ENCODE measurements at places on chromosomes 2 and 18.

DNA sequence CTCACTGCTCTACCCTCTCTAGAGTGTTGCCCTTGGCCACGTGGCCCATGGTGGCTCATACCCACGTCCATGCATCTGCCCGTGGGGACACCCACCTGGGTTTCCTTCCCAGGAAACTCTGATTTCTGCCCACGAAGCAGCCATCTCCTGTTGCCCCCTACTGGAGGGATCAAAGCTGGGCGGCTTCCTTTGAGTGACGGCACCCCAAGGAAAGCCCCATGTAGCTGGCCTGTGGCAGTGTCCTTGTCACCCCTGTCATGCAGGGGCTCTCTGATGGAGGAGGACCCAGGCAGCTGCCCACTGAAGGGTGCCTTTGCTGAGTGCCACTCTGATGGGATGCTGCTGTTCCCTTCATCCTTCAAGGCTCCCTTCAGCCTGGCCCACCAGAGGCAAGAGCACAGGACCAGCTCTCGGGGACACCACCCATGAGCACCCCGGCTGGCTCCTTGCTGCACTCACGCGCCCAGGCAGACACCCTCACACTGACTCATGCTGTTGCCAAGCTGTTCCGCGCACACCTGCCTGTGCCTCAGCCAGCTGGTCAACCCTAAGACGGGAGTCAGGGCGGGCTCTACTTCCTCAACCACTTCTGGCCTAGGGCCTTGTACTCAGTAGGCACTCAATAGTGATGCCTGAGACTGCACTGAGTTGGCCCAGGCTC lies 101.1 kb downstream of the CTIF start:
- no peak for DNase-seq

DNA sequence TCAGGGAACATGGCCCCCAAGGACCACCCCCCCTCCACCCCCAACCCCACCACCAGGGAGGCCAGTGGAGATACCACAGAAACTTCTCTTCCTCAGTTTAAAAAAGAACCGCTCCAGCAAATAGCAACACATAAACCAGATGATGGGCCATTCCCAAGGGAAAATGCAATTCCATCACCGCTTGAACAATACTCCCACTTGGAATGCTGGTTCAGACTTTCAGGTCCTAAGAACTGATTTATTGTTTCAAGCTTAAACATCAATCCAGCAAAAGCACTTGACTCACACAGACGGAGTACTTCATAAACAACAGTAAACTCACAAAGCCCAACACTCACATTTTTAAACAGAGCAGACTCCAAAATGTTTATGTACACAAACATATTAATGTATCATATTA lies 6.9 kb downstream of the HDAC4 start:
- no peak for DNase-seq

DNA sequence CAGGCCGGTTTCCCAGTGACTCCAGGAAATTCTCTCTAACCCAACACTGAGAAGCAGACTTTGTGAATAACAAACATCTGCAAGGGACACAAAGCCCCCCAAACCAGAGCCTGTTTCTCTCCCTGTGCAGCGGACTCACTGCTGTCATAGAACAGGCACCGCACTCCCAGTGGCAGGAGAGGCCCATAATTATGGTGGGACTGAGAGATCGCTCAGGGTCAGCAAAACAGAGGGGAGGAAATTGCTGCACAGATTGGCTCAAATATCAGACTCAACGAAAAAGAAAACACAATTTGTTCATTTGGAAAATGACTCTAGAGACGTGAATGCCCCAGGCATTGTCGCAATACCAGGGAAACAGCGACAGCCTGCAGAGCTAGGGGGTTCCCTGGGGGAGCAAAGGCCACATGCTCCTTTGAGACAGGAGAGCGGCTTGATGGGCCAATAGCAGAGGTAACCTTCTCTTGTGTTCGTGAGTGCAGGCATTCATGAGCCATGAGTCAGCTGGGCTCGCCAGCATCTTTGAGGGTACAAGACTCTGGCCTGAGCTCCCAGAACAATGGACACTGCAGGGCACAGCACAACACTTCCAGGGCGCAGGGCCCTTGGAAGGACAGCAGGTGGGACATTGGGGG lies 143.3 kb upstream of the KLHL29 start:
- DNase-seq = no peak

- DNase-seq = no peak
These were observed 7.5 kb upstream of the RNF144A start for GRCh38 chr2:6909431-6910385.

GRCh38 chr2:181857483-181857882 lies 34.0 kb upstream of the ITPRID2 start:
- DNase-seq = no peak

- DNase-seq = no peak
These were observed 73.2 kb upstream of the MYL1 start for GRCh38 chr2:210388148-210388547.

DNA sequence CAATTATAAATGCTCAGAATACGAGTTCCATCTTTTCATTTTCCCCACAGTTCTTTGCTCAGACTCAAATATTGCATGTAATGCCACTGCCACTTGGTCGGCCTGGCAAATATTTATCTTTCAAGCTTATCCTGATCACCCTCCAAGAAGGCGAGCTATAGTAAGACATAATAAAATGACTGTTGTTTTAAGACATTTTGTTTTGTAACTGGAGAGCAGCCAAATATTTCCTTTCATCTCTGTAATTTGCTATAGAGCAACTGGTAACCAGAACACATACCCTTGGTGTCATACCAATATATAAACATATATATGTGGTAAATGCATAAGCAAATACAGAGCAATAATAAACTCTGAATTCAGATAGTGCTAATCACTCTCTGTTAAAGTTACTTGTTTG lies 7.3 kb upstream of the ATL2 start:
- DNase-seq = no peak

- no peak for DNase-seq
These were observed 153.8 kb downstream of the MAP2 start for GRCh38 chr2:209577376-209578357.
